CD4-positive, alpha-beta memory T cell (primary cell): ENCODE measurements at places on chromosomes 11 and 22. TPM values are rescaled to one million over a fixed set of nuclear protein-coding genes. Genes with fewer than 3 reads are reported as not detected.

- no peak for DNase-seq
These were observed 35.2 kb downstream of the GDPD5 start for GRCh38 chr11:75490221-75491181.

CYB5R2 gene
- not detected for polyA plus RNA-seq

GRIA4 gene
- polyA plus RNA-seq: not detected

- no peak for DNase-seq
These were observed 65.5 kb downstream of the AAMDC start for GRCh38 chr11:77886401-77886800.

DNA sequence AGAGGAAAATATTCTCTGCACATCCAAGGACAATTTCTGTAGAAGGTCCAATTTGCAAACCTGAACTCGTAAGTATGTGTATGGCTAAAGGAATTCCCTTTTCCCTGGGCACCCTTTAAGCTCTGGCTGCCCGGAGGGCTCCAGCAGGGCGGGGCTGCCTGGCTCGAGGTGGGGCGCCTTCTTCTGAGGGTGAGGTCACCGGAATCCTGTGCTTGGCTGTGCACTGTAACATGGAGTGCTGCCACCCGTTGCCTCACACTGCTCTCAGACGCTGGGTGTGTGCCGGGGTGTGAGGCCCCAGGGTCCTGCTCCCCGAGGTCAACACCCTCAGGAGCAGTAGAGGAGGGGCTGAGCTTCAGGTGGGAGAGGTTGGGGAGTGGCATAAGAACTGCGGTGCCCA, 61.5 kb downstream of the SYN3 start:
- no peak for DNase-seq

LRRC55 gene
- not detected for polyA plus RNA-seq

DNA sequence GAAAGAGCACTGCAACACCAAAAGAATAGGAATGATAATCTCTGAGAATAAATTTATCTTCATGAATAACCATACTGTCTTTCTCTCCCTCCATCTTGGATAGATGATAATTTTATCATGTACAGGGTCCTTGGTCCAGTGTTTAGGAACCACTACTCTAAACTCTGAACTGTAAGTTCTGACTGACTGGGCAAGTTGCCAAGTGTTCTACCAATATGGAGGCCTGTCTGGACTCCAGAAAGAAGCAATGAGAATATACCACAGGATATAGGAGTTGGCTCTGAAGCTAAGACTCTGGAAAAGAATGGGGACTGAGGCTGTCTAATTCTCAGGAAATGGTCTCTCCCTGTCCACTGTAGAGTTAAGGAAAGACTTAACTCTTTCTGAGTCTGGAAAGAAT, 1.5 kb downstream of the FHIP1B start:
- DNase-seq: no peak

ABCC8 gene
- not detected for polyA plus RNA-seq

GPR83 gene
- not detected for polyA plus RNA-seq

GRCh38 chr11:103464420-103464819, 355.2 kb downstream of the DYNC2H1 start:
- no peak for DNase-seq

DNA sequence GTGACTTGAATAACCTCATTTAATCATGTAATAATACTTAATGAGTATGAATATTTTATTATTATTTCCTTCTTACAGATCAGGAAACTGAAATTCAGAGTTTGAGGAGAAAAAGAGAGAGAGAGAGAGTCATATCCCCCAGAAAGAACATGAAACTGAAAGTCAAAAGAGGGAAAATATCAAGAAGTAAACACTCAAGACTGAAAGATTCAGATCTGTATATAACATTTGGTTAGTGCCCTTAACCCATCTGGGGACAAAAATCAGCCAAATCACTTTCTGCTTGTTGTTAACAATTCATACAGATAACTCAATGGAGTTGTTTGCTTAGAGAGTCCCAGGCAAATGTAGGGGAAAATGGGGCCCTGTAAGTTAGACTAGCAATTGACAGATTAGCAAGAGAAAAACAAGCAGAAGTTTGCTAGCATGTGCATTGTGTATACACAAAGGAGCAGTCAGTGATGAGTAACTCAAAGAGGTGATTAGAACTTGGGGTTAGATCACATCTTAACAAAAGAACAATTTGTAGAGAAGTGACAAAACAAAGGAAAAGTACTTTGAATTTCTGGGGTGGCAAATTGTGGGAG, 25.9 kb upstream of the MMP13 start:
- no peak for DNase-seq

- peak; percentile 71 for DNase-seq
These were observed 51.1 kb upstream of the EED start for GRCh38 chr11:86193297-86194095.

DNA sequence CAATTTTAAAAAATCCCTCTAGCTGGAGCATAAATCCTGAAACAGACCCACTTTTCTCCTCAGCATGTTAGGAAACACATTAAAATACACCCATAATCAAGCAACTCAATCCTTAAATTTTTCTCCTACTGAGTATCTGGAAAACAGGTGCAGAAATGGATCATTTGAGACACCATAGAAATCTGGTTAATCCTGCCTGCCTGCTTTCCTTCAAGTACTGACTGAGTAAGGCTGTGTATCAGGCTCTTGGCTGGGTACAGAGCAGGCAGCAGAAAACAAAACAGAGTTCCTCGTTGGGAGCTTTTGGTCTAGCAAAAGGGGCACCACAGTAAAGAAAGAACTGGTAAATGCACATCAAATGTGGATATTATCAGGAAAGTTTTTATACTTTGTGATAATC, 1.9 kb downstream of the KCNQ1OT1 start:
- DNase-seq: no peak

- DNase-seq: no peak
These were observed 52.8 kb downstream of the MYH9 start for GRCh38 chr22:36334821-36335603.

GRCh38 chr11:27179334-27179733, 138.7 kb downstream of the BBOX1 start:
- DNase-seq: no peak
